ENCODE measurements at places on chromosomes 7 and 10. TPM values are rescaled to one million over a fixed set of nuclear protein-coding genes. Genes with fewer than 3 reads are reported as not detected.
A peak's percentile ranks its signal among the peaks of the same experiment; 100 is the strongest.

The UCN3 gene
- not detected for total RNA-seq

The FAM237B gene
- total RNA-seq: not detected

The POLR3A gene
- total RNA-seq: 13.1 TPM

The POT1 gene
- 46.9 TPM for total RNA-seq

The ATP6V0A4 gene
- 4.8 TPM for total RNA-seq

The MYL10 gene
- total RNA-seq: not detected

The SPDYE9 gene
- total RNA-seq: not detected

The TMEM139 gene
- 131 TPM for total RNA-seq

The WDR86 gene
- 12.4 TPM for total RNA-seq

DNA sequence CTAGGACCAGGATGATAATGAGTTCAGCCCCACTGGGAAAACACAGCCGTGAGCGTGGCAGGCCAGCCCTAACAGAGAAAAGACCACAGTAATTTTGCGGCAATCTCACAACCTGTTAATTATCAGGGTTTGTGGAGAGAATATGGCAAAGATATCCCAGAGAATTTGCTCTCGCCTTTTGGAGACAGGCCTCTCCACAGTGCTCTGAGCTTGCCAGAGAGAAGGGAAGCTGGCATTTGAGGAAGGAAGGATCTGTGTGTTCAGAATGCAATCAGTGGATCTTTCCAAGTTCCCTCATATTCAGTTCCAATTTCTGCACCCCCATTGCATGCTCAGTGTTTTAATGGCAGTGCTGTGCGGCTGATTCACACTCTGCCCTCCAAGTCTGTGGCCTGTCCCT, 60.2 kb downstream of the PLPP4 start:
- no peak overlapping the region for H3K27ac ChIP-seq
- no peak overlapping the region for H3K4me3 ChIP-seq
- H3K4me1 ChIP-seq: no peaks in the 10 kb centered on the region
- H3K27me3 ChIP-seq: peaks cover 19% of the 10 kb centered on the region
- H3K36me3 ChIP-seq: no peaks in the 10 kb centered on the region

DNA sequence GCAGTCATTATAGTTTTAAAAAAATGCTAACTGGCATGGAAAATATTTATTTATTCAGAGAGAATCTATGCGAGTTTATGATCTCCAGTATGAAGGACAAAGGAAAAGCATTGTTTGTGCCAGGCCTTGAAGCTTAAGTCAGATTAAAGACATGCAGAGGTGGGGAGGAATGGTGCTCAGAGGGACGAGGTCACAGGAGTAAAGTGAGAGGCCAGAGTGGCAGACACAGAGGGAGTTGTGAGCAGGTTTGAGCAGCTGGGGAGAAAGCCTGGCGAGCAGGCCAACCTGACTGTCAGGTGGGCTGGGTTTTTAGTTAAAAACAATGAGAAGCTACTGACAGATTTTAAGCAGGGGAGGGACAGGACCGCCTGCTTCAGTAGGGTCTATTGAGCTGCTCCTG, 6.8 kb upstream of the CCNY start:
- H3K4me1 ChIP-seq: peaks cover 31% of the 10 kb centered on the region
- H3K36me3 ChIP-seq: peaks cover 8% of the 10 kb centered on the region
- no peak overlapping the region for H3K4me3 ChIP-seq

DNA sequence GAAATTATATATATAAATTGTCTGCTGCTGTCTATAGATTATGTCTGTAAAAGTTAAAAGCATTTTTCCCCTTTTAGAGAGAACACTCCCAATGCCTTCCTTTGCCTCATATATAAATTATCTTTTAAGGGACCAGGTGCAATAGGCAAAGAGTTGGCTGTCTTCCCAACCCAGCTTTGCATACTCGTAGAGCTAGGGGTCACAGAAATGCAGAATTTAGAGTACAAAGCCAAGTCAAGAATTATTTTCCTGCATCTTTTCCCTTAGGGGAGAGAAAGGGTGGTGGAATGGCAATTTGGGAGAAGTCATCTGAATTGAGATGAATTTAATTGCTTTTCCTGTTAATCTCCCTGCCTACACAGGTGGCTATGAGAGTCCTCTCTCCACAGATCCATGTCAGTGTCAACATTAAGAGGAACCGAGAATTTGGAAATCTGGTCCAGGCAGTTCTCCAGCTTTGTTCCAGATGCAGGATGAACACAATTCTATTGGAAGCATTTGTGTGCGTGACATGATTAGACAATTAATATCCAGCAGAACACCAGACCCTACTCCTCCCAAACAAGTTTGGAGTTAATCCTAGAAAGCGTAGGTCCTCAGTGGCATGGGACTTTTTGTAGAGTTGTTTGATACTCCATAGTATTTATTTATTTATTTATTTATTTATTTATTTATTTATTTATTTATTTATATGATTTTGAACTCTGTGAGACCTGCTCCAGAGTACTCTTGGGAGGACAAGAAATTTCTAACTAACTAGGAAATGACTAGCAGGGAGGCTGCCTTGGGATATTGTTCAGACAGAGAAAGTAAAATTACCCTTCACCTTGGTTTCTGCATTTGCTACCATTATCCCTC, 80.3 kb upstream of the SKAP2 start:
- H3K36me3 ChIP-seq: no peaks in the 10 kb centered on the region
- H3K4me3 ChIP-seq: no peak overlapping the region
- H3K27ac ChIP-seq: no peak overlapping the region
- H3K4me1 ChIP-seq: no peaks in the 10 kb centered on the region

DNA sequence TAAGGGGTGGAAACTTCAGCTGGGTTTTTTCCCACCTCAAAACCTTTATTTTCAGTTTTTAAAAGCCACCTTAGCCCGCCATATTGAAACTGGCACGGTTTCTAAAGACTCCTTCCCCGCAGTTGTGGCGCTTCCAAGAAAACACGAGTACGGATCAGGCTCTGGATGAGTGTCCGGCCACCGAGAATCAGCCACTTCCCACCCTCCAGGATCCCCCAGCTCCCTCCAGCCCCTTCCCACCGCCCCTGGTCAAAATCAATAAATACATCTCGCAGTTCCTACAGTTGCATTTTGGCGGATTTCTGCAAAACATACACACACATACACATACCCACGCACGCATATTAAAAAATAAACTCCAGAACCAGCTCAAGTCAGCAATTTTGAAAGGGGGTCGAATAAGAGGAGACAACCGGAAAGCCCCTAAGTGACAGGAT, 1.1 kb downstream of the SFMBT2 start:
- no peaks in the 10 kb centered on the region for H3K36me3 ChIP-seq
- no peak for DNase-seq
- no peaks in the 10 kb centered on the region for H3K27me3 ChIP-seq
- H3K4me3 ChIP-seq: no peak overlapping the region

- no peak for DNase-seq
- no peaks in the 10 kb centered on the region for H3K36me3 ChIP-seq
- no peak overlapping the region for H3K4me3 ChIP-seq
- H3K27ac ChIP-seq: no peak overlapping the region
- H3K27me3 ChIP-seq: no peaks in the 10 kb centered on the region
Observed at GRCh38 chr7:115574681-115575291, 455.8 kb downstream of the TFEC start.

DNA sequence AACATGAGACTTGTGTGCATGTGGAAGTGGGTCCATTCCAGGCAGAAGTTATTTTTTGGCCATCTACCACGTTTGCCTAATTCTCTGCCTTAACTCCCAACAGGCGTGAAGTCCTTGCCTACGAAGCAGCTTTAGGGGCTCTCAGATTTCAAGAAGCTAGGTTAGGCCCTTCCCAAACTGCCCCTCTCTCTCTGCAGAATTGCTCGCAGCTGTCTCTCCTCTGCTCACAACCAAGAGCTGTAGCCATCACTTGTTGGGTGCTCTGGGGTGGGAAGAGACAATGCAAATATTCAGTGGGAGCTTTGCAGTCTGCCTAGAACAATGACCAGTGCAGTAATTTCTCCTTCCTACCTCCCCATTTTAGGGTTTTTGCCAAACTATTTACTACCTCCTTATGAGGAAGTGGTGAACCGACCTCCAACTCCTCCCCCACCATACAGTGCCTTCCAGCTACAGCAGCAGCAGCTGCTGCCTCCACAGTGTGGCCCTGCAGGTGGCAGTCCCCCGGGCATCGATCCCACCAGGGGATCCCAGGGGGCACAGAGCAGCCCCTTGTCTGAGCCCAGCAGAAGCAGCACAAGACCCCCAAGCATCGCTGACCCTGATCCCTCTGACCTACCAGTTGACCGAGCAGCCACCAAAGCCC, 24.9 kb downstream of the CYP17A1 start:
- H3K4me3 ChIP-seq: no peak overlapping the region
- no peak overlapping the region for H3K27ac ChIP-seq
- no peaks in the 10 kb centered on the region for H3K4me1 ChIP-seq
- no peak for DNase-seq

DNA sequence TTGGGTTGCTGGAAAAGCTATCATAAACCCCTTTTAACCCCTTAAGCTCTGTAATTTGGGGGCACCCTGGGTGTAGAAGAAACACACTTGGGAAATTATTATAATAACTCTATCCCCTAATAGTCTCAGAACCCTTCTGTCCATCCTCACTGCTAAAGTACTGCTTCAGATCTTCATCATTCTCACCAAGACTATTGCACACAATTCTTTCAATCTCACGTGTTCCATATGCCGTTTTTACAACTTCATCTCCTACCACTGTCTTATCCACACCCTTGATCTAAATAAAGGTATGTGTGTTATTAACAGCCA, 15.8 kb downstream of the ANKRD22 start:
- H3K27me3 ChIP-seq: no peaks in the 10 kb centered on the region
- no peak overlapping the region for H3K4me3 ChIP-seq
- no peak for DNase-seq

GRCh38 chr10:126417220-126417825, 29.0 kb upstream of the ADAM12 start:
- H3K4me3 ChIP-seq: no peak overlapping the region
- no peak overlapping the region for H3K27ac ChIP-seq
- H3K36me3 ChIP-seq: no peaks in the 10 kb centered on the region
- DNase-seq: no peak
- H3K27me3 ChIP-seq: no peaks in the 10 kb centered on the region

DNA sequence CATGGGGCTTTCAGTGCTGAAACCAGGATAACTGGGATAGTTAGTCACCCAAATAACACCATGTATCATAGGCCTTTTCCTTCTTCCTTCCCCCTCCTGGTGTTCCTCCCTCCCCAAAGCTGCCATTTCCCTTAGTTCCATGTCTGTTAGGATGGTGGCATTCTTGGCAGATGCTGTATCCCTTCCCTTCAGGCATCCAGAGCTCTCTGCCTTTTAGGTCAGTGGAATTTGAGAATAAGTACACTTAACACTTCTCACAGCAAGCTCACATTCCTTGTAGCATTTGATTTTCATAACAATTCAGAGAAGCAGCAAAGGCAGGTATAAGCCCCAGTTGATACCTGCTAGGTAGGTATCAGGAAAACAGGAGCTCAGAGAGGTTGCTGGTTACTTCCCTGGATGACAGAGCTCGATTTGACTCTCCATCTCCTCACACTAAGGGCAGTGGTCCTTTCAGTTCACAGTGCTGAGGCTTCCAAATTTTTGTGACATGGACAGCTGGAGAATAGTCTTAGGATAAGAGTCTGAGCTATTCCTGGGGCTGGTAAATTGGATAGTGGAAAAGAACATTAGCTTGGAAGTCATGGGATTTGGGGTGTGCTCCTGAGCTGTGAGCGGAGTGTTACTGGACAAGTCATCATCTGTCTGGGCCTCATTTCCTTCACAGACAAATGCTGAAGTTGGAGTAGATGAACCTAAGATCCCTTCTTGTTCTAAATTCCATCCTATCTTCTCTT, 108.7 kb upstream of the RHOBTB1 start:
- H3K4me3 ChIP-seq: no peak overlapping the region
- no peaks in the 10 kb centered on the region for H3K27me3 ChIP-seq
- no peaks in the 10 kb centered on the region for H3K4me1 ChIP-seq
- no peak overlapping the region for H3K27ac ChIP-seq
- DNase-seq: no peak

- H3K4me3 ChIP-seq: no peak overlapping the region
- H3K27ac ChIP-seq: no peak overlapping the region
Observed at GRCh38 chr7:67858931-67859330, 862.3 kb downstream of the TYW1 start.

GRCh38 chr10:112229901-112230300, 46.3 kb upstream of the GPAM start:
- H3K27ac ChIP-seq: no peak overlapping the region
- no peaks in the 10 kb centered on the region for H3K4me1 ChIP-seq
- no peak overlapping the region for H3K4me3 ChIP-seq
- no peak for DNase-seq
- no peaks in the 10 kb centered on the region for H3K36me3 ChIP-seq

GRCh38 chr7:129777993-129778769, 166.7 kb downstream of the NRF1 start:
- H3K36me3 ChIP-seq: no peaks in the 10 kb centered on the region
- peak overlapping the region; percentile 85 for H3K4me3 ChIP-seq
- DNase-seq: peak; percentile 29
- no peak overlapping the region for H3K27ac ChIP-seq
